ENCODE measurements at places on chromosomes 1 and 21.
A peak's percentile ranks its signal among the peaks of the same experiment; 100 is the strongest.

DNA sequence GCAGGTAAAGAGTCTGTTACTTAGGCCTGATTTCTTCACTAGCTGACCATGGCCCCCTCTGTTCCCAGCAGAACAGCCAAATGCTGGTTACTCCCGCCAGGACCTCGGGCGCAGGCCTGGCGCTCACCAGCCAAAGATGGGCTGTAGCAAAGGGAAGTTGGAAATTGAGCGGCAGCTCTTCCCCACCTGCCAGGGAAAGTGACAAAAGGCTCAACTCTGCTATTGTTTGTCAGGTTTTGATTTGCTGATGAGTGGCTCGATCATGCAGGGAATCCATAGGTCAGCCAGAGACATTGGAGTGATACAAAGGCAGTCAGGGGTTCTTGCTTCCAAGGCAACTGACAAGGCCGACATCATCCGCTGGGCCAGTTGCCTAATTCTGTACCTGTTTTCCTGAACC, 120.1 kb downstream of the ASTN1 start:
- no peak for DNase-seq

- no peak for DNase-seq
These were observed 29.7 kb downstream of the FAM151A start for GRCh38 chr1:54593571-54594160.

GRCh38 chr1:12594966-12595756, 22.8 kb downstream of the DHRS3 start:
- DNase-seq, result no peak

DNA sequence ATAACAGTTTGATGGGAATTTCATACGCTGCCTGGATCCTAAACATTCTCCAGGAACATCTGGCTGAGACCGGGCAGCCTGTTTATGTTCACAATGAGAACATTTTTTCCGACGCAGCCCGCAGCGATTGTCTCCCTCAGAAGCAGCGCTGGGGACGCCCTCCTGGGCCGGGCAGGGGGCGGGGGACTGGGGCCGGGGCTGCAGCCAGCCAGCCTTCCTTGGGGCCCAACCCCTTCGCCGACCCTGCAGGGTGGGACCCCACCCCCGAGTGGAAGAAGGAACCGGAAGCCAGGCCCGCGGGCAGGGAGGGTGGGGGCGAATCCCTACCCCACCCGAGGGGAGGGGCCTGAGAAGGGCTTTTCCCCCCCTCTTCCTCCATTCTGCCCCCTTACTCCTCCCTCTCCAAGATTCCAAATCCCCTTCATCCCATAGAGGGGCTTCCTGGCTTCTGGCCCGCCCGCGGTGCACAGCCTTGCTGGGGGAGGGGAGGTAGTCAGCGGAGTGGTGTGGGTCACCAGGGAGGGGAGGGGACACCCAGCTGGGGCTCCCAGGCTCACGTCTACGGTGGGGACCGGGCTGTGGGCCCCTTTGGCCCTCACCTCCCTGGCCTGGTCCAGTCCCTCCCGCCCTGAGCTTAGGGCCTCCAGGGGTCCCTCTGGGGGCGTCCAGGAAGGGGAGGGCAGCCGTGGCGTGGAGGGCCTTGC, 60.6 kb downstream of the WNT9A start:
- DNase-seq, result no peak

- no peak for DNase-seq
These were observed 27.4 kb downstream of the RSPH1 start for GRCh38 chr21:42468491-42469131.

GRCh38 chr1:32540605-32541004, 1.4 kb downstream of the ZBTB8A start:
- no peak for DNase-seq

DNA sequence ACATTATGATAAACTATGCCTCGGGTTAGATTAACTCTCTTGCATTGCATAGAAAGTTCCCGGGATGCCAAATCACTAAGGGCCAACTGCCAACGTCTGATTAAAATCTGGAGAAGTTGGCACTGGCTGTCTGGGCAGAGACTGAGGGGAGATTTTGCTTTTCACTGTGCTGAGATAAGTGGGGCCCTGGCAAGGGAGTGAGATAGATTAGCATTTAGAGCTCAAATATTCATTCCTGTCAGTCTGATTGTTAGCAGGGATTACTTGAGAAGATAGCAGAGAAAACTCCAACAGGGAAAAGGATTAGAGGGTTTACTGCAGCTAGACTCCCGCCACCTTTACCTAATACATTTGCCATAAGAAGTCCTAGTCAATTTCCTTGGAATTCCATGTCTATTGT, 714.1 kb upstream of the CHRM3 start:
- no peak for DNase-seq

- DNase-seq, result peak; percentile 22
These were observed 11.1 kb upstream of the ARHGEF2 start for GRCh38 chr1:155989242-155990004.

GRCh38 chr21:16537501-16537900, 807.7 kb downstream of the USP25 start:
- no peak for DNase-seq

DNA sequence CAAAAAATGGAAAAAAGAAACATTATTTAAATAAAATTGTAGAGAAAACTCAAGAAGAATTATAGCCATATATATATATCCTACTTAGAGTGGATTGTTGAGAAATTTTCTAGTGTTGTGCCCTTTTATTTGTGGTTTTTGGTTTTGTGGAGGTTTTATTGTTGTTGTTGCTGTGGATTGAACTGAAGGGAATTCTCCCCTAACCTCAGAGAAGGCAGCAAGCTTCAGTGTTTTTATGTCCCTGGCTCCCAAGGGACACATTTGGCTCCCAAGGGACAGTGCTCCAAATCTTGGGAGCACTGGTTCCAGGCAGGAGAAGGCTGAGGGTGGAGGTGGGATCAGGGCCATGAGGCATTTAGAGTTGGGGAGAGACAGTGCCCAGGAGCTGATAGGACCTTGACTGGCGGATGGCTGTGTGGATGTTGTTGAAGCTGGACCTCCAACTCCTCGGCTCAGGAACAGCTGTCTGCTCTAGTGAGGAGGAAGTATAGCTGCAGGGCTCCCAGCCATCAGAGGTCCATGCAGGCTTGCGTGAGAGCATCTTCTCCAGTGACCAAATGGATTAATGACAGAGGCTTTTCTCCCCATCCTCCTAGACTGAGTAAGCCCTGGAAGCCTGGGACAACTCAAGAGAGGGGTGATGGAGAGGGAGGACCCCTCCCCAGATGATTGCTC, 100.5 kb downstream of the TEX35 start:
- no peak for DNase-seq

- DNase-seq, result no peak
These were observed 82.8 kb upstream of the RALGPS2 start for GRCh38 chr1:178642282-178642681.

DNA sequence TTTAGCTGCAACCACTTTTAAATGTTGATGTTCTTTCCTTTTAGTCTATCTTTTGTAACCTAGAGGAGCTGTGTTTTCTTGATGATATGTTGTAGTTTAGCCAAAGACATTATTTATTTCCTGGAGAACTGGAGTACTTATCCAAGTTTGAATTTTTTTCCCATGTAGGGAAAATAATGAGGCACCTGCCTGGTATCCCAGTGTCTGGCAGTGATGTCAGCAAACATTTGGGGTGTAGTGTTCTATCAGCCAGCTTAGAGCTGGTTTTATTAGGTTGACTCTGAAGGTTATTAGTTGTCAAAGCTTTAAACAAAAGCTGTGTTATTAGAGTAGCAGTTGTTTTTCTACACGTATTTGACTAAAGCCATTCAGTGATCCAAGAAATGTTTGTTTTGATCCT, 3.2 kb downstream of the CTPS1 start:
- no peak for DNase-seq

GRCh38 chr1:32774950-32775634, 42.1 kb downstream of the YARS1 start:
- DNase-seq, result peak; percentile 26

GRCh38 chr1:236027104-236027503, 37.8 kb downstream of the NID1 start:
- DNase-seq, result no peak

- DNase-seq, result no peak
These were observed 78.0 kb upstream of the KCNJ6 start for GRCh38 chr21:37994211-37994610.

- no peak for DNase-seq
These were observed 124.1 kb downstream of the XCL2 start for GRCh38 chr1:168419736-168420135.

DNA sequence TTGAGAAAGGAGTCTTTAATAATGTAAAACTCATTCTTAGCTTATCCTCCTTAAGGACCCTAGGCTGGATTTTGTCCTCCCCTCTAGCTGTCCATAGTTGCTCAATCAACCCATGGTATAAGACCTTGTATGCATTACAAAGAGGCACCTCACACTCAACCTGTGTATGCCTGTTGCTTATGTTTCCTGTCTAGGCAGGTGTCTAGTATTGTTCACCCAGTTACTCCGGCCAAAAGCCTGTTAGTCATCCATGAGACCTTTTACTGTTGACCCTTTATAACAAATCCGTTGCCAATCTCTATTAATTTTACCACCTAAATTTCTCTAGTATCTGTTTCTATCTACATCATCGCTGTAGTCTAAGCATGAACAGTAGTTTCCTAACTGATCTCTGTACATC, 3.7 kb downstream of the LYPLAL1 start:
- no peak for DNase-seq

- DNase-seq, result no peak
These were observed 27.8 kb downstream of the AGMAT start for GRCh38 chr1:15557008-15557407.

DNA sequence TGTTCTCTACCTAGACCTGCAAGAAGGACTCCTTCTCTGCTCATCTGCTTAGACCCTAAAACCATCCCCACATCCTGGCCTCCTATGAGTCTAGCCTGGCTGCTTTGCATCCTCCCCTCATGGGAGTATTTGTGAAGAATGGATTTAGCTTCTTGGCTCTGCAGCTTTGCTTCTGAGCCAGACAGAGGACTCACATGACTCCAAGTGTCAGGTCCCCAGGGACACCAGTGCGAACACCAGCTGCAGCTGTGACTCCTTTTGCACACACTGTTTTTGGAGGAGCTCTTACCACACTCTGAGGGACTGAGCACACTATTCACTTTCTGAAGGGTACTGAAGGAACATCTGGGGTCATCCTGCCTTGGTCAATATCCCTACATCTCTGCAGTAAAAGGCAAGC, 131.8 kb upstream of the SGIP1 start:
- no peak for DNase-seq

DNA sequence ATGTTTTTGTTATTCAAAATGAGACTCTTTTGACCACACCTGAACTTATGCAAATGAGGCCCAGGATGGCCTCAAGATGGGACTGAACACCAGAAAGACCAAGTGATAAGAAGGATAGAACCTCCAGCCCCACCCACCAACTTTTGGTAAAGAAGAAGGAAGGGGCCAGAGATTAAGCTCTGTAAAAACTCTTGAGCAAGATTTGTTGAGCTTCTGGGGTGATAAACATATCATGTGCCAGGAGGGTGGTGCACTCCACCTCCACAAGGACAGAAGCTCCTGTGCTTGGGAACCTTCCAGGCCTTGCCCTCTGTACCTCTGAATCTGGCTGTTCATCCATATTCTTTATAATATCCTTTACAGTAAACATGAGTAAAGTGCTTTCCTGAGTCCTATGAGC, 5.3 kb downstream of the RSPH1 start:
- no peak for DNase-seq

DNA sequence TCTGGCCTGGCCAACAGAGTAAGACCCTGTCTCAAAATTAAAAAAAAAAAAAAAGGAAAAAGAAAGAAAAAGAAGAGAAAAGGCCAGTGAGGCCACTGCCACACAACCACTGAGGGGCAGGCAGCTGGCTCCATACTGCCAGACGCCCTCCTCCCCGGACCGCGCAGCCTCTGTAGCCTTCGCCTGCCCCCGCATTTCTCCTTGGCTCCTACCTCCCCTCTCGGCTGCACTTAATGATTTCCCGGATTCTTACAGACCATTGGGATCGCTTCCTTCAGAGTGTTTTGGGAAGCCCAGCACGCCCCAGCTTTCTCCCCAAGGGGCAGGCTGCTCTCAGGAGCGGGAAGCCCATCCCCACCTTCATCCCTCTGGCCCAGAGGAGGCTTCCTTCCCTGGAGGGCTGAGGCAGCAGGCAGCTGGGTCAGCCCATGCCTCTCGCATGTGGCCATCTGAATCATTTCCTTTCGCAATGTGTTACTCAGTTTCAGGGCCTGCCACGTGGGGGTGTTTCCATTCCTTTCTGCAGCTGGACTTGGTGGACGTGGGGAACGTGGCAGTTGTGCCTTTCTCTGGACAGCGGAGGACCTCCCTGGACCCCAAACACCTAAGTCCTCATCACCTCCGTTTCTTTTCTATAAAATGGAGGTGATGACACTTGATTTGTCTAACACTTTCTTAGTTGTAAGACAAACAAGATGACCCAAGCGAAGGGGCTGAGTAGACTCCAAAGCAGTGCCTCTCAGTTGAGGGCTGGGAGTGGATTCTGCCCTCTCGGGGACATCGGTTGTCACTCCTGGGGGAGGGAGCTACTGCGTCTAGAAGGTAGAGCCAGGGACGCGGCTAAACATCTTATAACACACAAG, 2.3 kb downstream of the SLC2A5 start:
- peak; percentile 40 for DNase-seq

GRCh38 chr1:24420547-24420946, 4.9 kb downstream of the NIPAL3 start:
- no peak for DNase-seq

DNA sequence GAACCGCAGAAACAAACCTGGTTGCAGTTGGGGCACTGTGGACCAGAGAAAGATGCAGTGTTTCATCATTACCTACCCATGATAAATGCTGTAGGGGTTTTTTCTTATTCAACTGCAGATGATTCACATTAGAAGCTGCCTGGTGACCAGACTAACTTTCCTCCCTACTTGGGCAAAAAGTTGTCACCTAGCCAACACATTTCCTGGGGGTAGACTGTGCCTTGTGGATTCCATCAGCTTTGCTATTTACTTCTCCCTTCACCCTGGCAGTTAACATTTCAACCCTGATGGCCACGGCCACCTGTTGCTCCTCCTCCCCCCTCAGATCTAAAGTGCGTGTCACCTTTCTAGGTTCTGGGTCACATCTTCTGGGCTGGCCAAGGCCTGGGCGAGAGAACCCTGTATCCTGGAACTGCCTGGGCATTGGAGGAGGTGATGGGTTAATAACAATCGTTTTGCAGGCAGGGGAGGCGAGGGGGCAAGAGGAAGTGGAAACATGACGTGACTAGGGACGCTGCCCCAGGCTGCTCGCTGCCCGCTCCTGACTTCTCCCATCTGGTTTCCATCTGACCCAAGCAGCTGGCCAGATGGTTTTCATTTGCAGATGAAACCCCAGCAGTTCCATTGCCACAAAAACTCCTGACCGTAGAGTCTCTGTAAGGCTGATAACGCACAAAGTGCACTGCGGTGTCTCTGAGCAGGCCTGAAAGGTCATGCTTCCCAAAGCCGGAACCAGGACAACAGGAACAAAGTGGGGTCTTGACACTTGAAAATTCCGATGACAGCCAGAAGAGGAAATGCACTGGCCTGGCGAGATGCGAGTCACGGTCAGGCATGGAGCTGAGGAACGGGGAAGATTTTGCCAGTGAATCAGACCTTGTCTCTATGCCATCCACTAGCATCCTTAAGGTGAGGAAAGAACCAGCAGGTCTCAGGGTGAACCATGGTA, 36.6 kb downstream of the CAPZB start:
- DNase-seq, result no peak
